Brain pericyte (primary cell): ENCODE measurements at places on chromosomes 6 and 20.

- DNase-seq: no peak
These were observed 50.7 kb upstream of the SIRPA start for GRCh38 chr20:1844325-1845162.

GRCh38 chr6:34333858-34334257 lies 58.6 kb downstream of the NUDT3 start:
- no peak for DNase-seq

DNA sequence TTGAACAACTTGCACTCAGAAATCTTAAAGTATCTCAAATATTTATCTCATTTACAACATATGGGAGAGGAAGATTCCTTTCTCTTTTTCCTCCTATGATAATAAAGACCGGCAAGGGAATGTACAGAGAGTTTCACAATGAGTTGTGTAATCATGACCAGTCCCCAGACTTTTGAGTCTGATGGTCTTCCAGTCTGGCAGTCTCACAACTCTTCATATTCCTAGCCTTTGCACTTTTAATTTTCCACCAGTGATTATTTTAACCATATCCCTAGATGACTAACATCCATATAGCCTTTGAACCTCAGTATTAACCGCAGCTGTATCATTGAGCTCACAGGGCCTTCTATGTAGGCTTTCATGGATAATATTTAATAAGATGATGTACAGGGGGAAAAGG lies 278.5 kb downstream of the KHDC1L start:
- no peak for DNase-seq

- no peak for DNase-seq
These were observed 221.3 kb downstream of the FARS2 start for GRCh38 chr6:5482619-5483018.

DNA sequence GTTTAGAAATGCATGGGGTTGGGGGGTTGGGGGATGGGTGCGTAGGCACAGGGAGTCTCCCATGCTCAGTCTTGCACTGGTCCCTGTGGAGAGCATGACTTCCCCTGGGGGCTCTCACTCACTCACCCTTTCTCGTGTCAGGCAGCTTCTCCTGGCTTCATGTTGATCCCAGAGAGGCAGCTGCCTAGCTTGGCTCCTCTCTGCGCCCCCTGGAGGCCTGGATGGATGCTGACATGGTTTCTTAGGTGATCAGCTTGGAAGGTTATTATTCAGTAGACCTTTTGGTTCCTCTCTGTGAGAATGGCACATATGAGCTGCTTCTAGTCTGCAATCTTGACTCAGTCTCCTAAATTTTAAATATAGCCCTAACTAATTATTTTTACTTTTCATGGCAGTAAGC lies 109.3 kb upstream of the FAM83B start:
- DNase-seq: no peak

DNA sequence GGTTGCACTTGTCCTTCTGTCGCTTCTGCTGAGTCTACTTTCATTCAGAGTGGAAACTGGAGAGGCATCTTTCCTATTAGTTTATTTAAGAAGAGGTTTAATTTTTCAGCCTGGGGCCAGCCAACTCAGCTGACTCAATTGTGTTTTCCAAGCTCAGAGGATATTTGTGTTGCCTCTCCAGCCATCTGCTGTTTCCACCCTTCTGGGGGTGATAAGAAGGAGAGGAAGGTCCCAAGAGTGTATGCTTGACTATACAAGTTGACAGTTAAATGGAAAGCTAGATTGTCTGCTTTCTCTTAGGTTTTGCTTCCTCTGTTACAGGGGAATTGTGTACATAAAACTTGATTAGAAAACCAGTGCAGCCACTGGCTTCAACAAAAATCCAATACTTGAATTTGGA lies 3.0 kb downstream of the PSMF1 start:
- DNase-seq: no peak

DNA sequence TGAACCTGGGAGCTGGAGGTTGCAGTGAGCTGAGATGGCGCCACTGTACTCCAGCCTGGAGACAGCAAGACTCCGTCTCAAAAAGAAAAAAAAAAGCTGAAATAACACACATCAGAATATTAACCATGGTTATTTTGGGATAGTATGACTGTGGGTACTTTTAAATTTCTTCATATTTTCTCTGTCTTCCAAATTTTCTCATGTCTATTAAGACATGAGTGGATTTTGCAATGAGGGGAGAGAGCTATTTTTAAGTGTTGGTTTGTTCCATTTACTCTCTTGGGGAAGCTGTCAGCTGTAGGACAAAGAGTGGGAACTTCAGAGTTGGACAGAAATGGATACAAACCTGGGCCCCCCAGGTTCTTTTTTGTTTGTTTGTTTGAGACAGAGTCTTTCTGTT lies 10.3 kb downstream of the ADISSP start:
- no peak for DNase-seq
